ENCODE measurements at places on chromosomes 4 and X.

DNA sequence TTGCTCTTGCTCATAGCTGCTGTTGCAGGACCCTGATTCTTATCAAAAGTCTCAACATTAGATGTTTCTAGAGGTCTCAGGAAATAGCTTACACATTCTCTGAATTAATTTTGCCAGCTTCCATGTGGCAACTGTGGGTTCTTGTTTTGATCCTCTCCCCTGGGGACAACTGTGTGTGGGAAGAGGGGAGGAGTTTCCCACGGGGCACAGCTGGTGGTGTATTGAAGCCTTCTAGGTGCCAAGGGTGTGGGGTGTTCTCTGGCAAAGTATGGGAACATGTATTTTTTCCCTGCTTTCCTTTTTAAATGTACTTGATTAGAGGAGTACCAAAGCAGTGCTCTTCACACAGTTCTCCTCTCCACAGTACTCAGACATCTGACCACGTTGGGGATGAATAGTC, 212.7 kb downstream of the RPA4 start:
- no peak for ATAC-seq

DNA sequence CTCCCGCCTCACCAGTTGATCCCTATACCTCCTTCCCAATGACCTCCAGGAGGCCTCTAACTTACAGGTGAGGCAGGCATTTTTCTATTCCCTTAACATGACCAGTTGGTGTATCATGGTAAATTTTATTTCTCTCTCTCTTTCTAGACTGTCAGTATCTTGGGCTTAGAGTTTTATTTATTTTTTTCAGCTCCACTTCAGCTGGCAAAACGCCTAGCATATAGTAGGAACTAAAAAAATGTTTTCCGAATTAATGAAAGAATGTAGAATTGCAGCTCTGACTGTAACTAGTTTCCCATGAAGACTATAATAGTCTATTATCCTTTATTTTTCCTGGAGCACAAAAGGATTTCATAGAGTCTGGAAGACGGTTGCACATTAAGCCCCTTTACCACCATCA, 84.8 kb downstream of the PDE5A start:
- no peak for ATAC-seq

- no peak for ATAC-seq
These were observed 607.8 kb upstream of the ZFP42 start for GRCh38 chr4:187387739-187388138.

- ATAC-seq: no peak
These were observed 76.9 kb downstream of the PJA1 start for GRCh38 chrX:69088171-69088938.

DNA sequence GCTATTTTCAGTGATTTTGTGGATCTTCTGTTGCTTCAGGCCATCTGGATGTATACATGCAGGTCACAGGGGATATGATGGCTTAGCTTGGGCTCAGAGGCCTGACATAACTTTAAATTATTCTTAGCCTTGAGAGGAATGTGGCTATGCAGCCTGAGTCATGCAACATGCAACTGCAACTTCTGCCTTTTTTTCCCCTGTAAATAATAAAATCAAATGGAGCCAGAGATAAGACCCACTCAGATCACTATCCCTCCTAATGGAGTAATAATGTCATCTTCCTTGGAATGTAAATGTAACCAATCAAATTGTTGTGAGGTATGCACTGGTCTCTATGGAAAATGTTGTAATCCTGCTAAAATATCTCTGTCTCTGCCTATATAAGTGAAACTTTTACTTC, 54.9 kb downstream of the MAGEB17 start:
- no peak for ATAC-seq

GRCh38 chrX:133493366-133493765, 78.1 kb upstream of the GPC4 start:
- ATAC-seq: no peak

- ATAC-seq: no peak
These were observed 10.6 kb upstream of the SHOX start for GRCh38 chrX:619812-620531.

DNA sequence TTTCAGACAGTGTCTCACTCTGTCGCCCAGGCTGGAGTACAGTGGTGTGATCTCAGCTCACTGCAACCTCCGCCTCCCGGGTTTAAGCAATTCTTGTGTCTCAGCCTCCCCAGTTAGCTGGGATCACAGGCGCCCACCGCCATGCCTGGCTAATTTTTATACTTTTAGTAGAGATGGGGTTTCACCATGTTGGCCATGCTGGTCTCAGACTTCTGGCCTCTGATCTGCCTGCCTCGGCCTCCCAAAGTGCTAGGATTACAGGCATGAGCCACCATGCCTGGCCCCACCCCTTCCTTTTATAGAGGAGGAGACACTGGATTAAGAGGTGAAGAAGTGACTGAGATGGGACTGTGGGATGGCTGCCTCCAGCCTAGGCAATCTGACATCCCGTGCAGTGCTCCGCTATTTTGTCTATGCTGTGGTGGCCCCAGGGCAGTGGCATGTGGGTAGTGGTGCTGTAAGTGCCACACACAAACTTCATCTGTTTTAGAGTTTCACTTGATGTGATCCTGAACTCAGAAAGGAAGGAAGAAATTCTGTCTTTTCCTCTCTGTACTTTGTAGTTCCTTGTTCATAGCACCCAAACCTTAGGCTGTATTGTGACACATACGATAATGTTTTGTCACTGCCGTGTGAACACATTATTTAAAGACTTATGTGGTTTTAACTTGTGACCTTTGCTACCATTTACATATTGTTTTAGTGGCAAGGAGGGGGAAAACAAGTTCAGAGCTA, 48.9 kb downstream of the FNIP2 start:
- ATAC-seq: peak; percentile 58

- ATAC-seq: no peak
These were observed 388.2 kb downstream of the STIM2 start for GRCh38 chr4:27248829-27249228.

GRCh38 chr4:189785257-189785656, 155.4 kb upstream of the FRG1 start:
- ATAC-seq: no peak

DNA sequence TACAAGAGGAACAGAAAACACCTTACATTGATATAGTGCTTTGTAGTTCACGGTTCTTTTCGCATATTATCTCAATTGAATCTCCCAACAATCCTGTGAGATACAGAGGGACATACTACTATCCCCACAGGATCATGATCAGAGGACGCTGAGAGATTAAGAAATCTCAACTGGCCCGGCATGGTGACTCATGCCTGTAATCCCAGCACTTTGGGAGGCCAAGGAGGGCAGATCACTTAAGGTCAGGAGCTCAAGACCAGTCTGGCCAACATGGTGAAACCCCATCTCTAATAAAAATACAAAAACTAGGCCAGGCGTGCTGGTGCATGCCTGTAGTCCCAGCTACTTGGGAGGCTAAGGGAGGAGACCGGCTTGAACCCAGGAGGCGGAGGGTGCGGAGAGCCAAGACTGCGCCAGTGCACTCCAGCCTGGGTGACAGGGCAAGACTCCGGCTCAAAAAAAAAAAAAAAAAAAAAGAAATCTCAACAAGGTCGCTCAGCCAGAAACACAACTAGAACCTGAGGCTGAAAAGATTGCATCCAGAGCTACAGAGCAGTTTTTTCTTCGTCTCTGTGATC, 7.4 kb downstream of the APOO start:
- ATAC-seq: no peak

GRCh38 chrX:106725931-106726330, 570 bp upstream of the RNF128 start:
- peak; percentile 21 for ATAC-seq

GRCh38 chrX:6614506-6614905, 79.6 kb upstream of the VCX3A start:
- no peak for ATAC-seq

- no peak for ATAC-seq
These were observed 30.8 kb downstream of the COMMD8 start for GRCh38 chr4:47432749-47433148.

DNA sequence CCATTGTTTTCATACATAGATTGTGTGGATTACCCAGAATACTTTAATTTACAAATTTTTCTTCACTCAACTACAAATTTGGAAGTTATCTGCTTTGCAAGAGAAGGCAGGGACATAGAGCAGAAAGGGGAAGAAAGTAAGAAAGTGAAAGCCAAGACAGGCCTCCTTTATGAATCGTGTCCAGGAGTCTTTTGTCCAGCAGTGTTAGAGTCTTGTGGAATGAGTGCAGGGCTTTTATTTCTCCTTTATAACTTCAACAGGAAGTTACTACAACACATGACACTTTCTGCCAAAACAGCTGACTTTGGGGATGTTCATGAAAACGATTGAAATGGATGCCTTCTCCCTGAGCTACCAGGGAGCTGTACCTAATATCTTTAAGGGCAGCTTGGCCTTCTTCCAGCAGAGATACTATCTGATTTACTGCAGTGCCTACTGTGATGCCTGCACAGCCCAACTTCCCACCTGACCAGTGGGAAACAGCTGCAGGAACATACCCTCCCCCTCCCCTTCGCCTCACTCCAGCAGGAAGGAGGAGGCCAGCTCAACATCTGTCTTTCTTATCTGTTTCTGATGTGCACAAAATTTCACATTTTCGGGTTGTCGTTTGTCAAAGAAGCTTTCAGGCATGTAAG, 557.7 kb upstream of the SLIT2 start:
- no peak for ATAC-seq

DNA sequence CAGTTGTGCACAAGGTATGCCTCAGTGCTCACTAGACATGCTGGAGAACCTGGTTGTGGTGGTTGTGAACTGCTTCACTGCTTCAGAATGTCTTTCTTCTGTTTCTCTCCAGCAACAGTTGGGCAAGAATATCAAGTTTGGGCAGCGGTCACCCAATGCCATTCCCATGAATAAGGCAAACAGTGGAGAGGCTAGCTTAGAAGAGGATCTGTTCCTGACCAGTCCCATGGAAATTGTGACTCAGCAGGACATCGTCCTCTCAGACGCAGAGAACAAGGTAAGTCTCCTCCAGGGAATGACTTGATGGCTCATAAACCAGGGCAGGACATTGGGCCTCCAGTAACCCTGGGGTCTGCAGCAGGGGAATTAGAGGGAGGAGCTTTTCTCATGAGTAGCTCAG, 79.9 kb downstream of the AASDH start:
- ATAC-seq: no peak

DNA sequence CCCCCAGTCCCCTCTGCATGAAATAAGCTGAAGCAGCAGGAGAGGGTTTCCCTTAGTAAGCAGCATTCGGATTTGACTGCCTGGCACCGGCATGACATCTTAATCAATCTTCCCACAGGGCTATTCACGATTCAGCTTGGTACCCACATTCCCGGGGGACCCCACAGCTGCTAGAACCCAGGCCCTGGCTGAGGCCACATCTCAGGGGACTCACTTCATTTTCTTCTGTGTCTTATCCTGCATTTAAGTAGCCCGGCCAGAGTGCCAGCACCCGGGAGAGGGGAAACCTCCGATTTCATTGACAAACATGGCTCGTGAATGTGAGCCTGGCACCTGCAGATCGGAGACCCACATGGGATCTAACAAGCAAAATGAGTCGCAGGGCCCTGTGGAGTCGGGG, 52.3 kb upstream of the CRMP1 start:
- no peak for ATAC-seq

DNA sequence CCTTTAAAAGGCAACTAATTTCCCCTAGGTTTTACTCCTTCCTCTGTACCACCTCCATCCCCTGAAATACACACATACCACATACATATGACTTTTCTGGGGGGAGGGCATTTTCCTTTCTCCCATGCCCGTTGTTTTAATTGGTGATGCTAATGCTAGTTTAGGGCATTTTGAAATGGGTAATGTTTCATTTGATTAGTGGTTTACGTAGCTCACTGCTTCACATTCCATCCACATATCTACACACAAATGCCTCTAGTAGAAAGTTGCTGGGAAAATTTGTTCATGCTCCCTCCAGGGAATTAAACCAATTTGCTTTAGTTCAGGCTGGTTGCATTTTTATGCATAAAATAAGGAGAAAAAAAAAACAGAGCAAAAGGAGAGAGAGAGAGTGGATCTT, 231.2 kb downstream of the FRAS1 start:
- ATAC-seq: no peak

DNA sequence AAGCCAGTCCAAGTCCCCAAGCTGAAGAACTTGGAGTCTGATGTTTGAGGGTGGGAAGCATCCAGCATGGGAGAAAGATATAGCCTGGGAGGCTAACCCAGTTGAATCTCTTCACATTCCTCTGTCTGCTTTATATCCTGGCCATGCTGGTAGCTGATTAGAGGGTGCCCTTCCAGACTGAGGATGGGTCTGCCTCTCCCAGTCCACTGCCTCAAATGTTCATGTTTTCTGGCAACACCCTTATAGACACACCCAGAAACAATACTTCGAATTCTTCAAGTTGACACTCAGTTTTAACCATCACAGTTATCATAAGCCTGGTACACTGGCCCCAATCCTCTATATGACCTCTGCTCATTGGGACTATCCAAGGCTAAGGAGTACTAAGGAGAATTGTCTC, 124.1 kb upstream of the WDR1 start:
- no peak for ATAC-seq

DNA sequence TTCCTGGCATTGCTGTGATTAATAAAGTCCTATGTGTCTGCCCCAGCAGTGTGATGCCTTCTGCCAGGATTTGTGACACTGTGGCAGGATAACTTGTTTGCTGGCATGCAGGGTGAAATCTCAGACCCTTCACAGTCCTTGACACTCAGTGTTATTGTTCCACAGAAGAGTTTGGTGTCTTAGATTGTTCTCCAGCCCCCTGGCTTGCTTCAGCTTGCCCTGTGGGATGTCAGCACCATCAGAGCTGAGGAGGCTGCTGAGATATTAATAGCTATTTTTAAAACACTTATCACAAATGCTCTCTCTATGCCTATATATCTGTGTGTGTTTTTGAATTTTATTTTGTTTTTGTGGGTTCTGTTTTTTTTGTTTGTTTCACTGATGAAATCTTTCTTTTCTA, 136.9 kb downstream of the TSPAN5 start:
- no peak for ATAC-seq

- no peak for ATAC-seq
These were observed 26.3 kb upstream of the PDS5A start for GRCh38 chr4:40003986-40004385.

DNA sequence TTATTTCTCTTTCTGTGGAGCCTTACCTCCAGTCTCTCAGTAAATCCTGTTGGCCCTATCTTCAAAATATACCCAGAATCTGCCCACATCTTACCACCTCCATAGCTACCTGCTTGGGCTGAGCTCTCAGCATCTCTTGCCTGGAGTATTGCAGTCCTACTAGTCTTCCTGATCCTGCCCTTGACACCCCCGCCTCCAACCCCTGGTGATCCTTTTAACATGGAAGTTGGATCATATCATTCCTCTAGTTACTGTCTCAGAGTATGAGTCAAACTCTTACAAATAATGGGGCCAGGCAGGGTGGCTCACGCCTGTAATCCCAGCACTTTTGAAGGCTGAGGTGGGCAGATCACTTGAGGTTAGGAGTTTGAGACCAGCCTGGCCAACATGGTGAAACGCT, 43.1 kb upstream of the SETD7 start:
- no peak for ATAC-seq

DNA sequence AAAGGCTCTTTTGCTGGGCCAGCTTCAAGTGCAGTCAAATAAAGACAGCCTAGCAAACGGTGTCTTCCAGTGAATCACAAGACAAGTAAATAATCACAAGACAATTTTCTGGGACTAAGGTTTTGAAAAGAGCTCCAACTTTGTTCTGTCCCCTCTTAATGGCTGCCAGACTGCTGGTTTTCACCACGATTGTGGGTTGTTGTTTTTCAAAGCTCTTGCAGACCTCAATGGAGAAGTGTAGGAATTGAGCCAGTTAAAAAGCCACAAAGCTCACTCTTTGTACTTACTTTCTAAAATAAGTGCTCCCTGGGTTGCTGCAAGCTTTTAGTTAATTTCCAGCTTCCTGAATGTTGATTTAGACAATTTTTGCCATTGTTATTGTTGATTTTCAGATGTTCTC, 405.8 kb upstream of the HTR2C start:
- no peak for ATAC-seq

GRCh38 chr4:130080872-130081451, 985.0 kb downstream of the C4orf33 start:
- no peak for ATAC-seq

- ATAC-seq: no peak
These were observed 82.4 kb upstream of the TMEM150C start for GRCh38 chr4:82643994-82644733.

Measured in activated T-helper 17 cell treated with anti-CD3 and anti-CD28 coated beads, Interleukin-2, amount 50 U/mL, for 72 hours (primary cell).